ENCODE measurements at places on chromosomes 5 and 9.

DNA sequence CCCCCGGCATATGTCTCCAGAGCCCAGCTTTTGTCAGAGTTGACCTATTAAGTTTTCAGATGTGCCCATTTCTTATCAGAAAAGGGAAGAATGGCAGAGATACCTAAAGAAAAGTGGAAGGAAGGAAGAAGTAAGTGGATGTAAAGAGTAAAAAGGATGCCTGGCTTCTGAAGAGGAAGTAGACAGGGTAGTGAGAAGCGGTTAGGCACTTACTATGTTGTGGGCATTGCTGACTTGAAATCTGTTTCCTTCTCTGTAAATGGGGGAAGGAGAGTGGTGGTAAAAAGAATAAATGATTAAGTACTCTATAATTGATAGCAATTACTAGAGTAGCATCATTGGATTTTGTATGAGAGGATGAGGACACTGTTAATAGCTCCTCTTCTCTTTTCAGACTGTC, 9.9 kb downstream of the ANP32B start:
- DNase-seq, result no peak

GRCh38 chr9:32398207-32398606, 13.8 kb downstream of the ACO1 start:
- DNase-seq, result peak; percentile 75

GRCh38 chr5:126967808-126968466, 62.4 kb downstream of the MARCHF3 start:
- DNase-seq, result no peak

DNA sequence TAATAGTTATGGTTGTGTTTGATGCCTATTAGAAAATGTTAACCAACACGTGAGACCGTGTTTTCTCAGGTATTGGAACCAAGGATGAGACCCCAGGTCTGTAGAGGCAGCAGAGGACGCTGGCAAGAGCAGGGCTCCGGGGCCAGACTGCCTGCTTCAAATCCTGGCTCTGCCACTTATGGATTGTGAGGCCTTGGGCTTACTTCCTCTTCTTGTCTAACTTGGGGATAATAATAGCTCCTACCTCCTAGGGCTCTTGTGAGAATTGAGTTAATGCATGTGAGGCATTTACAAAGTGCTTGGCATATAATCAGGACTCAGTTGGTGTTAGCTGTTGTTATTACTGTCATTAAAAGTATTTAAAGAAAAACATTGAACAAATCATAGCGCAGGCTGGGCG, 85.5 kb upstream of the PITX1 start:
- DNase-seq, result no peak

DNA sequence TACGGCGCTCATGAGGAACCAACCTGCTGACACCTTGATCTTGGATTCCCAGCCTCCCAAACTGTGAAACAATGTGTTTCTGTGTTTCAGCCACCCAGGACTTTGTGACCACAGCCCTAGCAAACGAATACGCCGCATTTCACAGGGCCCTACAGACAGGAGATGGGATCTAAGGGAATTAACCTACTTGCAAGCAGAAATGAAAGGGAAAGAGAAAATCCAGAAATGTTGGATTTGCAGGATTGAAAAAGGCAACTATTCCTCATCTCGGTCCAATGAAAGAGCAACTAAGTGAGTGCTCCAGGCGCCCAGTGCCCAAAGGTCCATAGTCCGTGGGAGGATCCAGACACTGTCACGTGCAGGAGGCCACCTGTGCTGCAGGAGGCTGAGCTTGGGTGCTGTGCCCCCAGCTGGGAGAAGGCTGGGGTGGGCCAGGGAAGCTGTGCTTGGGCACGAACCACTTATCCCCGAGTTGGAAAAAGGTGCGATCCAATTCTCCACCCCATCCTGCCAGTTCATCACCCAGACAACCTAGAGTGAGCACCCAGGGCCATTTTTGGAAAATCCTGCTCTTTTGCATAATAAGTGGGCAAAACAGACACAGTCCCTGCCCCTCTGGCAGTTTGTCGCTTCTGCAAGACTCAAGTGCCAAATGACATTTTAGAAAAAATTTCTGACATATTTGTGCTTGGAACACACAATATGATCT, 177.9 kb downstream of the C9orf50 start:
- no peak for DNase-seq

DNA sequence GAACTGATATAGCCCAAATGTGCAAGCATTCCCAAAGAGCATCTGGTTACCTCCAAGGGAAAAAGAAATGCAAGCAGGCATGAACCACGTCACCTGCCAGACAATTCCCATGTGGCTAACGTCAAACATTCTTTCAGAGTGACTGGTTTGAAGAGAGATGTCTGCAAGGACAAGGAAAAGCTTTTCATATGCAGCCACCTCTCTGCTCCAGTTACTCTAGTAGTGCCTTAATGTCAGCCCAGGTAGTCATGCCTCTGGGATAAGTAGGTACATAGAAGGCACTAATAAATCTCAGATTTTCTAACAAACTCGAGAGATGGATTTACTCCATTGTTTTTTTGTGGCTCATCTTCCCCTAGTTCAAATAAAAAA, 96.8 kb upstream of the IFNK start:
- peak; percentile 36 for DNase-seq

- no peak for DNase-seq
These were observed 84.8 kb downstream of the CFAP77 start for GRCh38 chr9:132494857-132495256.

GRCh38 chr9:82489201-82489821, 500.7 kb downstream of the SPATA31D1 start:
- DNase-seq, result peak; percentile 60

- DNase-seq, result peak; percentile 19
These were observed 46.6 kb upstream of the SLC12A2 start for GRCh38 chr5:128036950-128037349.

- DNase-seq, result no peak
These were observed 105.3 kb upstream of the PIK3R1 start for GRCh38 chr5:68110264-68110663.

- DNase-seq, result no peak
These were observed 84.0 kb upstream of the NEURL1B start for GRCh38 chr5:172556971-172557461.

DNA sequence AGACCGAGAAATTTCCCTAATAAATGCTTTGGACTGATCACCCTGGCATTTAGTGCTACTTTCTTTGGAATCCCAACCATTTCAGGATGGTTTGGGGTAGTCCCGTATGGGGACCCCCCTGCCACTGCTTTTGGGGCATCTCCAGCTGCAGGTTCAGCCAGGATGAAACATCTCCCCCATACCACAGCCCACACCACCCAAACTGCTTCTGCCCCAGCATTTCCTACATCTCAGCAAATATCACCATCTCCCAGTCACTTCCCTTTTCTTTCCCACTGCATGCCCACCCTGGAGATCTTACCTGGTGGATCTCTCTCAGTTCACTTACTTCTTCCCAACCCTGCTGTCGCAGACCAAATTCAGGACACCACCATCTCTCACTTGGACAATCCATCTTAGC, 4.8 kb upstream of the P4HA2 start:
- no peak for DNase-seq

GRCh38 chr9:1907465-1907864, 107.7 kb upstream of the SMARCA2 start:
- DNase-seq, result no peak

DNA sequence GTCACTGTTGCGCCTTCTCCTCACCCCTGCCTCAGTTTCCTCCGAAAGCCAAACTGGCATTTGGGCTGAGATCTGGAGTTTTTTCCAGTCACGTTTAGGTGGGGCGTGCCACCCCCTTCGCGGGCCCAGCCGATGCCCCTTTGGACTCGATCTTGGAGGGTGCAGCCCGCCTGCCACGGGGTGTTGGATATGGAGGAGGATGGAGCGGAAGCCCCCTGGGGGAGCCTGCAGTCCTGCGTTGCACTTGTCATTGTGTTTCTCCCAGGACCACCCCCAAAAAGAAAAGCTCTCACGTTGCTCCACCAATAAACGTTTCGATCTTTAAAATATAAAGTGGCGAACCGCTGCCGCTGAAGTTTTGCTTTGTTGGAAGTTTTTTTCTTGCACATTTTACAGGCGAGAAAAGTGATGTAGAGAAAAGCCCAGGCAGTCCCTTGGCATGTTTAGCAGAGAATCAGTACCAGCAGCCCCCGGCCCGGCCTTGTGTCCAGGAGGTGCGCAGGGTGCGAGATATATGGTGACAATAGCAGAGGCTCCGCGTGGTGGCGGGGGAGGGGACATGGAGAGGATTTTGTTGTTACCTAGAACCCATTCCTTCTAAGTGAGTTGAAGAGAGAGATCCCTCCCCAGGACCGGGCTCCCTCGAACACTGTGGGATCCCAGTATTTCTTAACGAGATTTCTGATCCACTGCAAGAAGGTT, 681 bp downstream of the F2R start:
- peak; percentile 31 for DNase-seq

DNA sequence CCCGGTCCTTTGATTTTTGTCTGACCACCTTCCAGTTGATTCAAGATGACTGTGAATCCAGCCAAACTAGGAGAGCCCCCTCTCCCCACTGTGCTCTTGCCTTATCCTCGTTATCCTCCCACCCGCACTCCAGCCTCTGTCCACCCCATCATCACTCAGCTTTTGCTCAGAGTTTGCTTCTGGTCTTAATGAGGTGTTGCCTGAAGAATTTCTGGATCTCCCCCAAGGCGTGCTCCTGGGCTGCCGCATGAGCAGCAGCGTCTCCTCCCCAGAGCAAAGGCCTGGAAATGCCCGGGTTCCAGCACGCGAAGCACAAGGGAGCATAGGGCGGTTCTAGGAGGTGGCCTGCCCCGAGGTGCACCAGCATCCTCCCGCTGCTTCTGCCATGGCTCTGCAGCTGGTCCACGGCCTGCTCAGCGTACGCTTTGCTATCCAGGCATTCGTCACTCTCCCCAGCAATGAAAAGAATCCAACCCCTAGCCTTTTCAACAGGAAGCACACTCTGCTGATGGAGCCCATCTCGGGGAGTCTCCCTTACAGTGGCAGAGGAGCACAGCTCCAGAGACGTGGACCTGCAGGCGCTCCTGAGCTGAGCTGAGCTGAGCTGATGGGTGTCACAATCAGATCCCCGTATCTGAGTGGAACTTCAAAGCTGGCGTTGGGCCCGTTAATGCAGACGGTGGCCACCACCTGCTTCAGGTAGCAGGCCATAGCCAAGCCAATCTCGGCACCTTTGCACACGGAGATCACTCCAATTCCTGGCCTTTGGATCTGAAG, 50.7 kb downstream of the BAAT start:
- DNase-seq, result no peak

DNA sequence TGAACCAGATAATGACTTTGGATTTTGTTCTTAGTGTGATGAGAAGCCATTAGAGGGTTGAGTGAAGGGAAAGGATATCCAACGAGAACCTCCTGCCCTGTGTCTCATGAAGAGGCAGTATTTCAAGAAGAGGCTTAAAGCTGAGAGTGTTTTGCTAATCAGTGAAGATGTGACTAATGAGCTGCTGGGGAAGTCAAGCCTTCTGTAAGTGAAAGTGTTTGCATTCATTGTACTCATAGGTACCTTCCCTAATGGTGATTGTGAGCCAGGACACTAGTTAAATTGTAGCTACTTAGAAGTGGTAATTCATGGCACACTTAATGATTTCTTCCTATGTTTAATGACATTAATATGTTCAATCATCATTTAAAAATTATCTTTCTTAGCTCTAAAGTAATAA, 23.7 kb downstream of the PIP5K1B start:
- no peak for DNase-seq

GRCh38 chr9:121893786-121894185, 199.3 kb downstream of the TTLL11 start:
- DNase-seq, result no peak

DNA sequence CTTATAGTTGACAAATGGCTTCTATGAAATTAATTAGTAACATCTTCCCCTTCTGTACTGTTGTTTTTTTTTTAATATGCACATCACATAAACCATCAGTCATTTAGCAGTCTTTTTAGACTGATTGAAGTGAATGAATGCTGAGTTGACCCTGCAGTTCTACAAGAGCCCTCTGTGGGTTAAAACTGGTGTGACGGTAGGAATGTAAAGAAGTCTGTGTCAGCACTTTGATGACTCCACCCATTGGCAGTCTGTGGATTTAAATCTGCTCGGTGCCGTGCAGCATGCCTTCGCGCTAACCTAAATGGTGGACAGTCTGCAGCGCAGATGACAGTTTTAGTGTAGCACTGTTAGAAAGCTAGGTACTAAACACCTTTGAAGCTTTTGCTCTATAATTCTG, 3.1 kb downstream of the GTF3C4 start:
- peak; percentile 82 for DNase-seq

DNA sequence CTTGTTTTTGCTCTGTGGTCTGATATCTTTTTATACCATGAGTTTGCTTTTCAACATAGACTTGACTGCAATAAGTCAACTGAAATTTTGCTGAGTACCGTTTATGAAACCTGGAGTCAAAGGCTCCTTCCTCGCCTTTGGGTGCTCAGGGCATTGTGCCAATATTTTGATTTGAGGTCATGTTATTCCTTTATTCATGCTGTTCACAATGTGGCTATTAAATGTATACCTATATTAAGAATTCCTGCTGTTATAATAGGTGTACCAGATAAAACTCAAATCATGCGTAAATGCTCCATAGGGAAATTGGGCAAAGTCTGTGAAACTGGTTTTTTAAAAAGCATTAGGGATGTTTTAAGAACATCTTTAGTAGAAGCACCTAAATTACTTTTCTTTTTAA, 334.0 kb upstream of the NUDT12 start:
- no peak for DNase-seq

GRCh38 chr5:32323741-32324140, 11.0 kb upstream of the MTMR12 start:
- no peak for DNase-seq

- DNase-seq, result peak; percentile 15
These were observed 445.0 kb upstream of the RIOK2 start for GRCh38 chr5:97628031-97628430.

DNA sequence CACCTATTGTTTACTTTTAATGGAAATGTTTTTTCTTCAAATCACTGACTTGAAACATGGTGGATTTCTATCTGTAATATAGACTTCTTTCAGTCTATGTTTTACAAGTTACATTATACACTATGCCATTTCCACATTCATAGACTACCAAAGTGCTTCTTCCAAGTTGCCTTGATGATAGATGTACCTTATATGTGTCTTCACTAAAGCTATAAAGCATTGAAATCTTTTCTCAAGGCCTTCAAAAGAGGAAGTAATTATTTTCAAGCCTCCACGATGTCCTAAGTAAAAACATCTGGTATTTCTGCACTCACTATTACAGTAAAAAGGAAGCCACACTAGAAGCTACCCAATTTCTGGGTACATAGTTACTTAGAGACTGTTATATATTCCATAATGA, 113.3 kb downstream of the FGF10 start:
- DNase-seq, result no peak

GRCh38 chr5:84384604-84385575, at the start of gene EDIL3:
Gene EDIL3 (minus strand): TSS chr5:84384880. CDS start chr5:84384374, 506 bp downstream.
- DNase-seq, result peak; percentile 56

GRCh38 chr9:85516455-85516854, 225.3 kb downstream of the AGTPBP1 start:
- no peak for DNase-seq

GRCh38 chr9:76691517-76692313, 72.5 kb upstream of the PCA3 start:
- no peak for DNase-seq

- DNase-seq, result no peak
These were observed 160.8 kb downstream of the DAB2IP start for GRCh38 chr9:121812159-121812735.

- DNase-seq, result peak; percentile 45
These were observed 100.6 kb upstream of the IER5L start for GRCh38 chr9:129278391-129279237.
